ENCODE measurements at places on chromosomes 3 and 15.
A peak's percentile ranks its signal among the peaks of the same experiment; 100 is the strongest.

DNA sequence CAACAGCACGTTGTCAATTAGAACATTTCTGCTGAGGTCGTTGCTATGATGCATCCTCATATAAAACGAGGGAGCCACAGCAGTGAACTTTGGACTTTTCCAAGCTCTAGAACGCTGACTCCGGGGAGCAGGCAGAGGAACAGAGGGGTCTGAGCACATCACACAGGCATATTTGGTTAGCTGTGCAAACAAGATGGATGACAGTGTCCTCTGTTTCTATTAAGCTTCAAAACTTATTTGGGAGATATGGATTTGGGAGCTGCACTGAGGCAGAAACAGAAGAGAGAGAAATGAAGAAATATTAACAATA lies 278.0 kb upstream of the TBL1XR1 start:
- no peak for DNase-seq

GRCh38 chr3:185724761-185725160 lies 100.1 kb downstream of the IGF2BP2 start:
- peak; percentile 63 for DNase-seq

GRCh38 chr15:75143738-75144334 lies 57.8 kb upstream of the C15orf39 start:
- DNase-seq: no peak

DNA sequence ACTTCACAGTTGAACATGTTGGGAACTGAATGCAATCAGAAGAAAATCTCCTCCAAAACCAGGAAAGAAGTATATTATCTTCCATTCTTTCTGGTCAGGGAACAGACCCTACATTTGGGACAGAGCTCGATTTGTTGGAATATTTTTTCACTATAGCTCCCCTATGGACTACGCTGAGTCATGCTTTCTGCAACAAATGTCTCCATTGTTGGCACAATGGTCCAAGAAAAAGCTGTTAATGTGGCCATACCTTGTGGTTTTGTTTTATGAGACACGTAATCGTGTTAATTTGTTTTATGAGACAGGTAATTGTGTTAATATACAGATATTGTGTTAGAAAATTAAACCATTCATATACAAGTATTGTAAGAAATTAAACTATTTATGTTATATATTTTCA lies 101.4 kb downstream of the TGFBR2 start:
- DNase-seq: no peak

DNA sequence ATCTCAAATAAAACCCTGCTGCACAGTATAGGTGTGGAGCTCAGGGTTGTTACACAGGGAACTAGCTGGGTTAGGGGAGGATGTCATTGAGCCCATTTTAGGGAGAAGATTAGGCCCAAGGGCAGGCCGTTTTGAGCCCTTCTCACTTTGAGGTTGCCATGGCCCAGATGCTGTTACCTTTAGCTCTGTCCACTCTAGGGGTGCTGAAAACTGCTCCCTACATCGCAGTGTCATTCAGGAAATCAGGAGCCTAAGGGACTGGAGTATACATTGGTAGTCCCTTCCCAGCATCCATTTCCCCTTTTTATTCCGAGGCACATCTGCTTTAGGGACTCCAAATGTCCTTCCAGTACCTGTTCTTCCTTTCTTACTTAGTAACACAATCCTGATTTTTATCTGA lies 79.0 kb upstream of the SELENOK start:
- DNase-seq: no peak

GRCh38 chr3:169668957-169669741 lies 5.6 kb upstream of the MECOM start:
- DNase-seq: peak; percentile 50

- no peak for DNase-seq
These were observed 269.1 kb upstream of the CFAP20DC start for GRCh38 chr3:59318881-59319280.

GRCh38 chr15:58066042-58066867 lies 744 bp upstream of the ALDH1A2 start:
- peak; percentile 38 for DNase-seq

- DNase-seq: no peak
These were observed 100.6 kb downstream of the OXNAD1 start for GRCh38 chr3:16365491-16366128.

DNA sequence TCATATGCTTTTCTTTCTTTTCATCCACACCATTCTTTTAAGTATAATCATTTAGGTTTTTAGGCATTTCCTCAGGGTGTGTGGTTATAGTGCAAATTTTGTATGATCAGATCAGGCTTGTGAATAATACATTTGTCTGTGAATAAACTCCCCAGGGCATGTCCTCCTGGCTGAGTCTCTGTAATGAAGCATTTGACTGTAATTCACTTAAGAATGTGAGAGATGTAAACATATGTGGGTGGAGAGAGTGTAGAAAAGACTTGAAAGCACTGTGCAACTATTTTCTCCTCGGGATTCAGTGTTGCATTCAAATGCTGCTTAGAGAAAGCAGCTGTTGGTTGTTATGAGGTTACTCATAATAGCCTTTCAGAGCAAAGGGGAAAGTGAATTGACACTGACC lies 996.5 kb downstream of the TUSC7 start:
- DNase-seq: peak; percentile 69

DNA sequence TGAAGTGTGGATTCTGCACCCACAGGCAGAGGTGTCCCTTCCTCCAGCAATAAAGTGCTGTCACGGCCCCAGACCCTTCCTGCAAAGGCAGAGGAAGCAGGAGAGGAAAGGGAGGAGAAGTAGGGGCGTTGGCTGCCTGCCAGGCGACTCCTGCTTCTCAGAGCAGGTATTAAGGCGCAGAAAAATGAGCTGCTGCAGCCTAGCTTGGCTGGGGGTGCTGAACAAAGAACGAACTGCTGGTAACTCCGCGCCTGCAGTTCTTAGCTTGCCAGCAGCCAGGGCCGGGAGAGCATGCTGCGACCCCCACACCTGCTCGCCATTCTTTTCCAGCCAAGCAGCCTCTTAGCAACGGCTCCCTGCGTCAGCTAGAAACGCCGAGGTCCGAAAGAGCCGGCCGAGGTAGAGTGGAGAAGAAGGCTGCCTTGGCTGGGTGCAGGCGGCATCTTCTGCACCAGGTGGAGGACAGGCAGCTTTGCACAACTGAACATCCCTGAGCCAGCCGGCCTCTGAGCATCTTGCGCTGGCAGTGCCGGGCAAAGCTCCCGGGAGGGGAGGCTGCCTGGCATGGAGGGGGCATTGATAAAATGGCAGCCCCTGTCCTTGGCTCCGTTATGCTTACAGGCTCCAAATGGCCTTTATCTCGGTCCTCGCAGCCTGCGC lies 296.0 kb downstream of the MEX3B start:
- no peak for DNase-seq

GRCh38 chr3:123773681-123774431 lies 110.3 kb downstream of the MYLK start:
- DNase-seq: peak; percentile 83

DNA sequence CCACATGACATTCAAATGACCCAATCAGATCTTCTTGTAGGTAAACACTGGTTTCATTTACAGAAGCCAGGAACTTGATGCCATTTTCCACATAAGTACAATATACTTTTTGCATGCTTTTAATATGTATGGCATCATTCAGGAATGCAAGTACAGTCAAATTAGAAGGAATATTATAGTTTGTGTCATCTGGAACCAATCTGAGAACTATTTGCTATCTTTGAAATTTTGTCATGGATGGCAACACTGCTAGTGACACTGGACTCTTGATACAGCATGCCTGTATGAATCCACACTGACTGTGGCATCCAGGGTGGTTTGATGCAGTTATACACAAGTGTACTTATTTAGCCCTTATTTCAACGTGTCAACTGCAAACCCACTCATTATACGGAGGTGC lies 141.6 kb downstream of the EBLN2 start:
- DNase-seq: no peak

- DNase-seq: no peak
These were observed 617.5 kb upstream of the NECTIN3 start for GRCh38 chr3:110454066-110454465.

DNA sequence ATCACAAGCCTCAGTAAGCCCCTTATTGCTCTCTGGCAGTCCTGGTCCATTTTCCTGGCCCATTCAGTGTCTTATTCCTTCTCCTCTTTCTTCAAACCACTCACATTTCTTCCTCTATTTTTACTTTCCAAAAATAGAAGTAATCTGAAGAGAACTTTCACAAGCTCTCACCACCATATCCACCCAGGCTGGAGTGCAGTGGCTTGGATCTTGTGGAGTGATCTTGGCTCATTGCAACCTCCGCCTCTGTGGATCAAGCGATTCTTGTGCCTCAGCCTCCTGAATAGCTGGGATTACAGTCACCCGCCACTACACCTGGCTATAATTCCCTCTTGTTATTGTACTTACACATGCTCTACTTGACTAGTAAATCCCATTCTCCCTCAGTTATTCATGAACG lies 16.8 kb downstream of the ARMC8 start:
- DNase-seq: no peak

GRCh38 chr3:115517457-115518050 lies 105.8 kb upstream of the GAP43 start:
- DNase-seq: no peak

DNA sequence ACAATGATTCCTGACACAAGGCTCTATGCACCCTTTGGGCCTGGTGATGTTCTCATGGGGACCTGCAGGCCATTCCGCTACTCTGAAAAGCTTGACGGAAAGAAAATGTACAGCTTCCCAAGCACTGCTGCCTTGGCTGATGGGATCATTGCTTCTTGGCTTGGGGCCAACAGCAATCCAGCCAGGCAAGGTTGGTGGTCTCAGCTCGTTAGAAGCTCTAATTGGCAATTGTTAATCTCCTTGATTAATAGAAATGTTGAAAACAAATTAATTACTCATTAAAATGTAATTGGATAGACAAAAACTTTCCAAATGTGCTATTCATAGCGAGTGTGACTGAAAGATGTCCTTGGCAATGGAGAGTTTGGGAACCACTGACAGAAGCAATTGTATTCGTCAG lies 16.3 kb upstream of the MYZAP start:
- no peak for DNase-seq

DNA sequence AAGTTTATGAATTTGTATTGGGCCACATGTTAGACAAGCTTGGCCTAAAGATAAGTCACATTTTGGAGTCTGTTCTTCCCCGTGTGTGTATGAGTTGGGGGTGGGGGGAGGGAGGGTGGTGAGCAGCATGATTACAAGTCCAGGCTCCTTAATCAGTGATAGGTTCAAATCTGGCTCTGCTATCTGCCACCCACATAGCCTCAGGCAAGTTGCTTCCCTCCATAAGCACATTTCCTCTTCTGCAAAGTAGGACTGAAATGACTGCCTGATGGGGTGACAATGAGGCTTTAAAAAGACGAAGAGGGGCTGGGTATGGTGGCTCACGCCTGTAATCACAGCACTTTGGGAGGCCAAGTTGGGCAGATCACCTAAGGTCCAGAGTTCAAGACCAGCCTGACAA lies 1.1 kb upstream of the SPATA12 start:
- no peak for DNase-seq

DNA sequence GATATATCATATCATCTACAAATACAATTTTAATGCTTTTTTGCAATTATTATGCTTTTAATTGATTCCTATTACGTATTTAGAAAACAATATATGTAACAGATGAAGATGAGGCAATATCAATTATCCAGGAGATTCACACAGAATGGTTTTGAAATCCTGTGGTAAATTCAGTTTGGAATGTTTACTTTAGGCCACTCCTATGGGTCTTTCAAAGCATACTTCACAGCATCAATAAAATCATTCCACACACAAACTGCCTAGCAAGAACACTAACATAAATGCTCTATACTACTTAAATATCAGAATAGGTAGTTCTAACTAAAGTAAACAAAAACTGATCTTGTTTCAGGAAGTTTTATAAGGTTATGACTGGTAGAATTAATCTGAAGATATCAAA lies 90.5 kb downstream of the FAM227B start:
- DNase-seq: no peak

GRCh38 chr15:40006646-40007045 lies 32.3 kb downstream of the SRP14 start:
- DNase-seq: peak; percentile 86

DNA sequence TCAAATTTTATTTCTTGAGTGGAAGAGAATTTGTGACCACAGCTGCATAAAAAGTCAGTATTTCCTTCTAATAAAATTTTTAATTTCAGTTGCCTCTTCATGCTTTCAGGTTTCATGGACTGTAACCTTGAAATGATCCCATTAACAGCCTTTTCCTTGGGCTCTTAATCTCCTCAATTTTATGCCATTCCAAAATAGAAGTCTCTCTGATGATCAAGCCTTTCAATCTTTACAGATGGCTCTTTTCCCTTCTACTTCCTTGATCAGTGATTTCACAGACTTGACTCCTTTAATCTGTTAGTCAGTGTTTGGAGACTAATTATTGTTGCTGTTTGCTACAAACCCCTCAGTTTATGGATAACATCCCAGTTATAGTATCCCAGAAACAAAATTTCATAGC lies 11.9 kb downstream of the TSC22D2 start:
- no peak for DNase-seq

DNA sequence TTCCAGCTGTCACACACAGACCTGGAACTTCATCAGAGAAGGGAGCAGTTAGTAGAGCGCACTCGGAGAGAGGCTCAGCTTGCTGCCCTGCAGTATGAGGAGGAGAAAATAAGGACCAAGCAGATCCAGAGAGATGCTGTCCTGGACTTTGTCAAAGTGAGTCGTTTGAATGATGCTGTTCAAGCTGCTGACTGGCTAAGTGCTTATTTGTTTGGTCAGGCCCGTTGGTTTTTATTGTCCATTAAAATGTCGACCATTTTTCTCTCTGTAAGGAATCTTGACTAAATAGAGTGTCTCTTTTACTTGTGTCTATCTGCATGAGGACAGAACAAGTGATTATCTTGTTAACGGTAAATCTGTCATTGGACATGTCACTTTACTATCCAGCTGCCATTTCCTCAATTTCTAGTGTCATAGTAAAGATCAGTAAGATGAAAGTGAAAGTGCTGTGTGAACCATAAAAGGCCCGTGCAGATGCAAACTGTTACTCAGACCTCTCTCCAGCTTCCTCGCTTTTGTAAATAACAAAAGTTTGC lies 56.9 kb downstream of the LRCH3 start:
- DNase-seq: peak; percentile 12

- DNase-seq: peak; percentile 47
These were observed 310.4 kb downstream of the PLCL2 start for GRCh38 chr3:17195192-17195611.

DNA sequence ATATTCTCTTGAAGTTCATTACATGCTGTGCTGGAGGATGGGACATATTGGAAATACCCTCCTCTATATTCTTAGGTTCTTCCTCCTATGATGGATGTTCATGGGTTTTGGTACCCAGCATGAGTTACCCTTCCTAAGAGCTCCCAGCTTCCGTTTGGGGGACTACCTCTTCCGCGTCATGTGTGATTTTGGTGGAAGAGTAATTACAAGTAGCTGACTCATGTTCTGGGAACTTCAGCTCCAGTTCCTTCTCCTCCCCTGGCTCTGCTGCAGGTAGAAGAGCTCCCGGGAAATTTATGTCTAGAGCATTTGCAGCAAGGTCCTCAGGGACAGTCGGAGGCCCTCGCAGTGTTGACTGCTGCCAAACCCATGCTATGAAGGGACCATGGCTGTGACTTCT lies 208.8 kb upstream of the IL12A start:
- no peak for DNase-seq
